ENCODE measurements at places on chromosomes 6 and 20. TPM values are rescaled to one million over a fixed set of nuclear protein-coding genes. Genes with fewer than 3 reads are reported as not detected.

The NT5E gene
- polyA plus RNA-seq = 4.9 TPM

The C6orf163 gene
- 3.1 TPM for polyA plus RNA-seq

DNA sequence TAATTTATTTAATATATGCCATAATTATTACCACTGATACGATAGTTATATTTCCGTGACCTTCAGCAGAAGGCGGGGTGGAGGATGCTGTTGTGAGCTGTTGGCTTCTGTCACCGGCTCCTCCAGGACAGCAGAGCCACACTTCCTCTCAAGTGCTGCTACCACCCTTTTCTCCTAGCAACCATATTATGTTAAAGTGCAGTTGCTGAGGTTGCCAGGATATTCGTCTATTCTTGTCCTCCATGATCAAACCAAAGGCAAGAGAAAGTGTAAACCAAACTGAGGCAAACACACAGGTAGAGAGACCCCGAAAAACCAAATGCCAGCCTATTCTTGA, 27.8 kb downstream of the RGS17 start:
- DNase-seq = no peak

- no peak for DNase-seq
Observed at GRCh38 chr20:13158369-13158768, 62.7 kb upstream of the ISM1 start.

DNA sequence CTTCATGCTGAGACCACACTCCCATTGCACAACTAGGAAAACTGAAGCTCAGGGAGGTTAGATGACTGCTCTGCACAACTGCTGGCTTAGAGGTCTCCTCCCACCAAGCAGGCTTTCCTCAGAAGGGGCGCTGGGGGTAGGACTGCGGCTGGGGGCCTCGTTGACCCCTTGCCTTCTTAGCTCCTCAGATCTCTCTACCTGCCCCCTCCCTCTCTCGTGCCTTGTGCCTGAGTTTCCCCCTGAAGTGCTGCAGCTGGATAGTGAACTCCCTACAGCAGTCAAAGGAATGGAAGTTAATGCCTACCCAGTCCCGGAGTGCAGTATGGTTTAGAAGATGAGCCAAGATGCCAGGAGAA, 149.8 kb downstream of the GRM4 start:
- no peak for DNase-seq

DNA sequence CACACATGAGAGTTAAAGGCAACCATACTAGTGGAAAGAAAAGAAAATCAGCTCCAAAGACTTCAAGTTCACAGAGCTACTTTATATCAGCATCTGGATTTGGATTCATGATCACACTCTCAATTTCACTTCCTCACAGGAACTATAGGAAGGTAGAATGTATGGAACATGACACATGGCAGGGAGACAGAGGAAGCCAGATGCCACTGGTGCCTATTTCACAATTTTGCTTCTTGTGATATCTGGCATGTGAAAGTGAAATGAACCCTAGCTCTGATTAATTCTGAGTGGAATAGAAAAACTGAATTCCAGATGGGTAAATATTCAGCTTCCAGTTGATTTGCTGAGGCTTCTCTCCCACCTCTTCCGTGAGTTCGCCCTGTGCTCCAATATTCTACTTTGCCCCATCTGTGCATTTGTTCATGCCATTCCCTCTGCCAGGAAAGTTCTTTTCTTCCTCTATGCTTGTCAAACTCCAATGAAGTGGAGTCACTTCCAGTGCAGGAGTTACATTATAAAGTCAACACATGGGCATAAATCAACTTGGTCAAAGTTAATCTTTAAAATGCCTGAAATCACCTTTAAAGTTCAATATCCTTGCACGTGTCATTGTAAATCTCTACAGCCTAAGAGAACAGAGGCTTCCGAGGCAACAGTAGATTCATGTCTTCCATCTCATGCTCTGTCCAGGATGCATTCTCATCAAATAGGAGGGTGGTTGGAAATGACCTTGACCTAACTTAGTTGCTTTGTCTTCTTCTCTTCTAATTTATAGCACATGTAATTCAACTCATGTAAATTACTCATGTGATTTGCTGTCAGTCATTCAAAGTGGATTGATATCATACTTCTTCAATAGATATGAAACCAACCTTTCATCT, 275.3 kb downstream of the HIVEP2 start:
- DNase-seq = no peak

DNA sequence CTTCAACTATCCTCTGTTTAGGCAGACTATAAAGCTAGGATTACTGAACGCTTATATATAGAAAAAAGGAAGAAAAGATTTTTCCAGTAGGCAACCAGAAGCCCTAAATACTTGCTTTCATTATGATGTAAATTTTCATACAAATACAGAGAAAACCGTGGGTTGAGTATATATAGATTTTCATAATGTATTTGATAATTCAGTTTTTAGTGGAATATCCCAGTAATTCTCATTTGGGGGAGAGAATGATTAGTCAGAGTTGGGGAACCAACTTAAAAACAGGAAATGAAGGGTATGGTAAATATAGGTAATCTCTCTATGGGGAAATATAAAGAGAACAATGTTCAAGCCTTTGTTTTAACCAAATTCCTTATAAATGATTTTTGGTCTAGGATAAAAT, 154.0 kb upstream of the CITED2 start:
- no peak for DNase-seq

The EPB41L1 gene
- 27.5 TPM for polyA plus RNA-seq

- no peak for DNase-seq
Observed at GRCh38 chr6:53924277-53924676, 129.5 kb downstream of the LRRC1 start.

GRCh38 chr6:3022765-3023662, 23.3 kb downstream of the NQO2 start:
- no peak for DNase-seq

GRCh38 chr6:14463110-14463509, 345.5 kb downstream of the CD83 start:
- no peak for DNase-seq

- no peak for DNase-seq
Observed at GRCh38 chr20:10665791-10666190, 8.0 kb downstream of the JAG1 start.

The COL12A1 gene
- 90.9 TPM for polyA plus RNA-seq

The NR2E1 gene
- not detected for polyA plus RNA-seq

DNA sequence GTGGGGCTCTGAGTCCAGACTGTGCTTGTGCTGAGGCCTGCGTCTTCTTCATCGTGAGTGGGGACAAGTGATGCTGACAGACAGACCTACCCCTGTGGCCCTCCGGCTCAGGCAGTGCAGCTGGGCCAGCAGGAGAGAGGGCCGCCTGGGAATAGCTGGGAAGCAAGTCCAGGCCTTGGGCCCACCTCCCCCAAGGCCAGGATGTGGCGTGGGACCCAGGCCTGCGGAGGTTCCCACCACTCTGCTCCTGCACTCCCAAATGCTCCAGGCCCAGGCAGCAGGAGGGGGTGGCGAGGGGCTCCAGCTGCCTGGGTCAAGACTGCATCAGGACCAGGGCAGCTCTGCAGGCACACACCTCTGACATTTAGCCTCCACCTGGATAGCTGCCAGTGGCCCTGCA, 38.3 kb downstream of the DAAM2 start:
- DNase-seq = no peak

The TRIM10 gene
- polyA plus RNA-seq = 6.6 TPM

DNA sequence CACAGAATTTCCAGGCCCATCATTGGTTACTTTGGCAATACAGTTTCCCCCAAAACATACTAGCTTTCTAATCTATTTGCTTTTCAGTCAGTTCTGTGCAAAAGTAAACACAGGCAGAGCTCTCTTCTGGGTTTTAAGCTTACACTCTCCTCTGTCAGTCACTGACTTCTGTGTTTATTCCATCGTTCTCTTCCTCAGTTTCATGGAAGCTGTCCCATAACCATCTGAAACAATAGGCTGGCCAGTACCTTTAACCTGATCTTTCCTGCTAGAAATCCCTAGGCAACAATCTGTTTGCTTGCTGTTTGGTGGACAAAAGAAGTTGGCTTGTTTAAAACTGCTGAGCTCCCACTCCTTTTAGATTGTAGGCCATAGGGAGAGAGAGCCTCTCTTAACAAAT, 431.5 kb downstream of the HACE1 start:
- DNase-seq = no peak

DNA sequence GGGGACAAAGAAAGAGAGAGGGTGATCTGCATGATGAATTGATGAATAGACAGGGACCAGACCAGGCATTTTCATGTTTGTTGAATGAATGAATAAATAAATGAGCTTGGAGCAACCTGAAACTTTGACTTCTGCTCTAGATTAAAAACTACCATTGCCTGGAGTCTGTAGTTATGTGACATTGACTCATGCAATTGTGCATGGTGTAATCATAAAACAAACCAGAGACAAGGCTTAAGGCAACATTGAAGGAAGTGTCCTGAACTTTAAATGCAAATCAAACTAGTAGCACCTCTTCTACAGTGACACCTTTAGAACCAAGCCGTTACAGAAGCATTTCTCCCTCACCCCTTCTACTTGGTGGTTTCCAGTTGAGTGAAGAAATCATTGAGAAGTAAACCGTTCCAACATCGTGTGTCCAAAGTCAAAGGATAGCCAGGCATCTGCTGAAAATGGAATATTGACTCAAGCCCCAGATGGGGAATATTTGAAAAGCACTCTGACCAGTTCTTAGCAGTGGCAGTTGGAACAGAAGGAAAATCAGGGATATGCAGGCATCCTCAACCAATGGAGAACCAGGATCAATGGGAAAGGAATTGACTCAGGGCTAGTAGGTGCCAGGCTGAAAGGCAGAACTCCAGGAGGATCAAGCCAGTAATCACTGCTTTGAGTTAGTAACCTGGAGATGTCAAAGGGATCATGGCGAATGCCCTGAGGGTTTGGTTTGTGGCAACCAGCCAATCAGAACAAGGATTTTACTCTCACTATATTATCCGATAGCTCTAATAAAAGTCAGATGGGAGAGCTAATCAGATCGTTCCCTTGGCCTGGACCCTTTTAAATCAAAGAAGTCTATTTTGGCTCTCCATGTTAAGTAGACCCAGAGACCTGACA, 171.2 kb upstream of the TSHZ2 start:
- no peak for DNase-seq

DNA sequence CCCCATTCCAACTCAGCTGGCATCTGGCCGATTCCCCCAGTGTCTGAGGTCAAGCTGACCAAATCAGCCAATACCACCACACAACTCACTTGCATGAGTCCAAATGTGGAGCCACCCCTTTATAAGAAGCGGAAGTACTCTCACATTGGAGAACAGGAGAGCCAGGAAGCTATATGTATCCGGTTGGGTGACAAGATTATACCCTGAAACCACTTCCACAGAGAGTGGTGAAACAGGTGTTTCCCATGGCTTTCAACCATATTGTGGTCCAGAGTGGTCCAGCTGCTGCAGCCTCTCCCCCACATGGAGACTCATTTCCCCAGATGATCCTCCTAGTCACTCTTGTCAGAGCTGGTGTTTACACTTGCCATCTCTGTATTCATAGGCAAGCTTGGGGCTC, 24.0 kb upstream of the SERINC1 start:
- no peak for DNase-seq

DNA sequence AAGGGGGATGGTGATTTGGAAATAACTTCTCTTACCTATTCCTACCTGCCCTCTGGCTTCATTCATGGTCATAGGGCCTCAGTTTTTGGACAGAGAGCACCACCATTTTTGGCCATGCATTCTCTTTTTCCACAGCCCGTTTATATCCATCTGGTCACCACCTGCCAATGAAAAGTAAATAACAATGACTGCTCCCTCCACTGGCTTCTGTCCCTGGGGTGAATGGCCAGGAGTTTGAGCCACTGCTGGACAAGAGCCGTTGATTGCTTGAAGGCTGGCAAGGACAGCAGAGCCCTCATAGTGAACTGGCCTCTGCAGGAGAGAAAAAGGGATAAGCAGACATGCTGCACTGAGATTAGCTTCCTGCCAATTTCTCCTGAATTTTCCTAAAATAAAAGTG, 261.8 kb downstream of the ADGB start:
- DNase-seq = no peak

- DNase-seq = no peak
Observed at GRCh38 chr6:89842228-89842627, 12.5 kb downstream of the CASP8AP2 start.

DNA sequence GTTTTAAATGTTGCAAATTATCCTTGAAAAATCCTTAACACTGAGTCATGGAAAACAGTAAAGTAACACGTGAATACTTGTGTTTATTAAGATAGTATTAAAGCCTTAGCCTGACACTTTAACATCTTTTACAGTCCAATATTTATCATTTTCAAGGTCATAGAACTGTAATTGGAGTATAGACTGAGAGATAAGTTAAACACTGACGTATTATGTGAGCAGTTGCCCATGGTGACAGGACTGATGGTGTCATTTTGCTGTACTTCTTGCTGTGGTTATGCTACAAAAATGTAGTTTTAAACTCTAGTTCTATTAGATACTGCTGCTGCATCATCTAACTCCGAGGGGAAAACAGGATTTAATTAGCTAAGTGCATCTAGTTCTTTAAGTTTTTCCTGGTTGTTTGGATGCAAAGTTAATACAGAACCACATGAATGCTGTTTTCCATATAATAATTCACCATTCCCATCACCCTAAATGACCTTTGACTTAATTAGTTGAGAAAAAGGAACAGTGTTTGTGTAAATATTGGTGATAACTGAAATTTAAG, 37.8 kb downstream of the SLC2A12 start:
- DNase-seq = peak; percentile 60

The ADTRP gene
- 24.3 TPM for polyA plus RNA-seq

The DNMT3B gene
- polyA plus RNA-seq = 2.4 TPM

DNA sequence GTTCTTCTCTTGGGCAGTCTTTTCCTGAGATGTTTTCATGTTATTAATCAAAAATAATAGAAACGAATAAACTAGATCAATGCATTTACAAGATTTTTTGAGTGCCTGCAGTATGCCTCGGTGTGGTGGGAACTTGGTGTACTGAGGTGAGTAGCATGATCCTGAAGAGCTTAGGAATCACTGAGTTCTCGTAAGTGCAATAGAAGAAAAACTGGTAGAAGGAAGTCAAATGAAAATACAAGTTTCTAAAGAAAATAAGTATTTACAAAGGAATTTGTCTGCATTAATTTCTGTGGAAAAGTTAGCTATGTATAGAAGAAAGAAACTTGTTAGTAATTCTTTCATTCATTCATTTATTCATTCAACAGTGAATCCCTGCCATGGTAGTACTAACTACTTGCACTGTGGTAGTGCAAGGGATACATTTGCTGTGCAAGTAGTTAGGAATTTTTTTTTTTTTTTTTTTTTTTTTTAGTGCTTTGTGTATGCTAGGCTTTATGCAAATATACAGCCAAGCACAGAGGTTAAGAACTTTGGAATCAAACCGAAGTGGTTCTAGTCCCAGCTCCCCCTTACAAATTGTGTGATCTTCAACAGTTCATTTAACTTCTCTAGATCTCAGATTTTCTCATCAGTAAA, 13.9 kb downstream of the NT5E start:
- no peak for DNase-seq

The DLK2 gene
- polyA plus RNA-seq = 2.3 TPM

The KIF6 gene
- polyA plus RNA-seq = 0.70 TPM

The FRK gene
- 10.7 TPM for polyA plus RNA-seq

GRCh38 chr20:703426-703825, 27.8 kb upstream of the SCRT2 start:
- no peak for DNase-seq

The HMGN4 gene
- 79.0 TPM for polyA plus RNA-seq

- no peak for DNase-seq
Observed at GRCh38 chr6:73888050-73888449, 192.0 kb downstream of the CD109 start.

- no peak for DNase-seq
Observed at GRCh38 chr6:129189266-129189665, 306.3 kb downstream of the LAMA2 start.

The NKAIN4 gene
- 6.8 TPM for polyA plus RNA-seq
